Bladder microvascular endothelial cell (primary cell): ENCODE measurements at places on chromosomes 16 and 17. TPM values are rescaled to one million over a fixed set of nuclear protein-coding genes. Genes with fewer than 3 reads are reported as not detected.

Gene KRT28
- not detected in 2 replicates for total RNA-seq

Gene IRX5
- total RNA-seq, result 0.16 and 0.63 TPM in 2 replicates

Gene TP53TG3D
- not detected in 2 replicates for total RNA-seq

Gene HAP1
- 0.32 and 0.82 TPM in 2 replicates for total RNA-seq

Gene KRT12
- not detected in 2 replicates for total RNA-seq

Gene ARL5C
- total RNA-seq, result not detected in 2 replicates

Gene BTBD17
- under 0.01 TPM in 1 of 2 replicates, not detected in the other for total RNA-seq

Gene GP2
- total RNA-seq, result not detected in 2 replicates

Gene SCIMP
- not detected in 2 replicates for total RNA-seq

Gene FNDC8
- total RNA-seq, result not detected in 2 replicates

Gene CD300LF
- not detected in 2 replicates for total RNA-seq

Gene TBC1D3G
- total RNA-seq, result not detected in 2 replicates

Gene RGS11
- total RNA-seq, result 0.81 and 1.6 TPM in 2 replicates

Gene VPS35
- total RNA-seq, result 53.1 and 104 TPM in 2 replicates

Gene USP32
- total RNA-seq, result 27.0 and 72.5 TPM in 2 replicates

Gene DCTPP1
- total RNA-seq, result 29.2 and 37.9 TPM in 2 replicates

Gene CTRB2
- total RNA-seq, result not detected in 2 replicates

Gene SDR42E1
- total RNA-seq, result 4.4 and 9.2 TPM in 2 replicates

Gene DOC2B
- 13.4 and 73.4 TPM in 2 replicates for total RNA-seq

Gene FBXW10
- 0.06 TPM in 1 of 2 replicates, not detected in the other for total RNA-seq

Gene KRT25
- not detected in 2 replicates for total RNA-seq

Gene TNK1
- total RNA-seq, result 0.49 and 1.6 TPM in 2 replicates

Gene ACLY
- total RNA-seq, result 180 and 217 TPM in 2 replicates

Gene TMIGD1
- total RNA-seq, result not detected in 2 replicates

Gene TMEM238L
- total RNA-seq, result not detected in 2 replicates

Gene TBC1D3B
- total RNA-seq, result 0.97 and 2.6 TPM in 2 replicates

Gene KRTAP4-9
- total RNA-seq, result not detected in 2 replicates

Gene ZKSCAN2
- 1.9 and 4.5 TPM in 2 replicates for total RNA-seq

Gene MYH13
- not detected in 2 replicates for total RNA-seq

Gene NDEL1
- 23.0 and 54.9 TPM in 2 replicates for total RNA-seq

Gene OR3A2
- total RNA-seq, result not detected in 2 replicates
